Neuronal stem cell (in vitro differentiated cells): ENCODE measurements at places on chromosomes 7 and 10.

DNA sequence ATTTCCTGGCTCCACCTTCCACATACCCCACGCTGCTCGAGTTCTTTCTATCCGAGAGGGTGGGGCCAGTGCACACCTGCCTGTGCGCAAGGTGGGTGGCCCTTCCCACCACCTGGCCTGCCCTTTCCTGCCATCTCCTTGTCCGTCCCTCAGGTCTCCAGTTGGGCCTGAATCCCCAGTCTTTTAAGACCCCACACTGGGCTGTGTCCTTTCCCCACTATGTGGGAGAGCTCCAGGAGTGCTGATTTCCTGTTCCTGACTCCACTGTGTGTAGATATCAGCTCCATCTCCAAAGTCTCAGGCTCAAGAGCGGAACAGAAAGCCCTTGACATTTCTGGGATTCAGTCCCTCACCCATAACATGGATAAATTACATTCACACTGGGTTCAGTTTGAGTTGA, 20.1 kb downstream of the LHPP start:
- DNase-seq: no peak
- no peak overlapping the region for H3K4me3 ChIP-seq
- peaks cover 15% of the 10 kb centered on the region for H3K4me1 ChIP-seq
- H3K36me3 ChIP-seq: no peaks in the 10 kb centered on the region
- H3K27ac ChIP-seq: no peak overlapping the region
- H3K27me3 ChIP-seq: no peaks in the 10 kb centered on the region

GRCh38 chr10:62734781-62735463, 69.6 kb upstream of the ADO start:
- no peaks in the 10 kb centered on the region for H3K4me1 ChIP-seq
- no peak overlapping the region for H3K4me3 ChIP-seq
- H3K36me3 ChIP-seq: no peaks in the 10 kb centered on the region
- H3K27me3 ChIP-seq: no peaks in the 10 kb centered on the region
- DNase-seq: no peak
- H3K27ac ChIP-seq: no peak overlapping the region

DNA sequence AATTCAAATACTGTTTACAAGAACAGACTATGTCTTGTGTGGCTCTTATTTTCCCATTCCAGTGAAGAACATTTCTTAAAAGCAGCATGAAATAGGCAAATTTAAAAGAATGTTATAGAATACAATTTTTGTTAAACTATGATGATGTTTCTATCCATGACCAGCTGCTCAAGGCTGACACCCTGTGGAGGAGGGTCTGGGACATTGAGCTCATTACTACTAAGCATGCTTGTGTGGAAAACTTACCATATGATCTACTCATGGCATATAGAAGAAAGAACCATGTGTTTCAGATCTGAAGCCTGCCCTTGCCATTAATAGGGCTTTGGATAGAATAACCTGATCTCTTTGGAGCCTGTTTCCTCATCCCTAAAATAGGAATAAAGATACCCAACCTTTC, 125.0 kb downstream of the FOXP2 start:
- no peak overlapping the region for H3K4me3 ChIP-seq
- H3K4me1 ChIP-seq: peaks cover 12% of the 10 kb centered on the region
- no peaks in the 10 kb centered on the region for H3K27me3 ChIP-seq
- H3K36me3 ChIP-seq: no peaks in the 10 kb centered on the region
- no peak for DNase-seq

GRCh38 chr10:5551531-5552375, 27.0 kb downstream of the CALML3 start:
- no peaks in the 10 kb centered on the region for H3K36me3 ChIP-seq
- no peak overlapping the region for H3K4me3 ChIP-seq
- DNase-seq: no peak
- H3K27me3 ChIP-seq: no peaks in the 10 kb centered on the region
- peaks cover 11% of the 10 kb centered on the region for H3K4me1 ChIP-seq
- no peak overlapping the region for H3K27ac ChIP-seq

DNA sequence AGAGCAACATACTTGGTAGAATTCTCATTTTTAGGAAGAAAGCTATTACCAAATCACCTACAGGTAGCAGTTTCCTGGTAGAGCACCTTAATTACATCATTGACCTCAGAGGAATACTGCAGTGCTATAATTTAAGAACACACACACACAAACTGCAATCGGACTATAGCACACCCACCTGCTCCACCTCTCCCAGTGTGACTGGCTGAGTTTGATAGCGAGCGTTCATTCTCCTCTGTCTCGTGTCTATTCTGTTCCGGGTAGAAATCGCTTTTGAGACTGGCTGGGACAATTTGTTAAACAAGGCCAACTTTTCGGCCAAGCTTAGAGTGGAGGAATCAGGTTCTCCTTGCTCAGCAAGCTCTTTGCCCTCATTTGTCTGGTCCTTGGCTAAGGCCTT, 110.5 kb downstream of the SVIL start:
- H3K4me3 ChIP-seq: no peak overlapping the region
- H3K36me3 ChIP-seq: peaks cover 25% of the 10 kb centered on the region
- DNase-seq: no peak
- H3K4me1 ChIP-seq: peaks cover 15% of the 10 kb centered on the region

DNA sequence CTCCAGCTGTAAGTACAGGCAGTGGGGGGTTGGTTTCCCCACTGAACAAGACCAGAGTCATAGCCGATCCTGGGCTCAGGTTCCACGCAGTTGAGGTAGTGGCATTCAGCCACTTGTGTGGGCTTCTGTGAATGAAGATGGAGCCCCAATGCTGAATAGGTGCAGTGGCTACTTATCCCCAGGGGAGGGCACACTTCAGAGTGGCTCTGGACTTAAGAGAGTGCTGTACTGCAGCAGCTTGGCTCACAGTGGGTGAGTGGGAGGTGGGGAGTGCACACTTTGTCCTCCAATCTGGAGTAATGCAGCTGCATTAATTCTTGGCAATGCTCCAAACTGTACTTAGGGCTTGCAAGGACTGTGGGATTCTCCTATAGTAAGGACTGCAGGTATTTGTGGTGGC, 81.9 kb downstream of the BUB3 start:
- no peaks in the 10 kb centered on the region for H3K27me3 ChIP-seq
- H3K27ac ChIP-seq: no peak overlapping the region
- H3K4me1 ChIP-seq: no peaks in the 10 kb centered on the region
- DNase-seq: no peak
- no peak overlapping the region for H3K4me3 ChIP-seq
- no peaks in the 10 kb centered on the region for H3K36me3 ChIP-seq
